Psoas muscle (tissue), 8 donors: ENCODE measurements at places on chromosomes 7 and 10. TPM values are rescaled to one million over a fixed set of nuclear protein-coding genes. Genes with fewer than 3 reads are reported as not detected.

GRCh38 chr7:102981451-102981850, 68.7 kb downstream of the LRRC17 start:
- no peaks in the 10 kb centered on the region for H3K27me3 ChIP-seq
- H3K27ac ChIP-seq = no peak overlapping the region
- H3K4me3 ChIP-seq = no peak overlapping the region
- DNase-seq = no peak

DNA sequence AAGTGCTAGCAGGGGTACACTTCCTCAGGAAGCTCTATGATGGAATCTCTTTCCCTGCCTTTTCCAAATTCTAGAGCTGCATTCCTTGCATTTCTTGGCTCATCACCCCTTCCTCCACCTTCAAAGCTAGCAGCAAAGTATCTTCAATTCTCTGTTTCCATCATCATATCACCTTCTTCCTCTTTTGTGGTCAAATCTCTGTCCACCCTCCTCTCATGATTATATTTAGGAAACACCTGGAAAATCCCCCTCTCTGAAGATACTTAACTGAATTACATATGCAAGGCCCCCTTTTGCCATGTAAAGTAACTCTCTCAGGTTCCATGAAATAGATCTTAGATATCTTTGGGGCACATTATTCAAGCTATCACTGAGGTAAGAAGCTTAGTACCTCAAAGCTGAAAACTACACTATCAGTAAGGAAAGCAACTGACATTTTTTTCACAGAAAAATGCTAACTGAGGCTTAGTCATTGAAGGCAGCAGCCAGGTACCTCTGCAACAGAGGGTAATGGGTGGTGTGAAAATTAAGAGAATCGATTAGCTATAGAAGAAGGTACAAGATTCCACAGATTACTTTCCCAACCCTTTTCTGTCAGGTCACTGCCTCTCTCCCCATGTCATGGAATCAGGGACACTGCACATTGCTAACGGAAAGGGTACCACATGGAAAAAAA, 197.3 kb downstream of the MACC1 start:
- no peak for DNase-seq
- no peak overlapping the region for H3K27ac ChIP-seq
- no peaks in the 10 kb centered on the region for H3K4me1 ChIP-seq
- no peak overlapping the region for H3K4me3 ChIP-seq
- no peaks in the 10 kb centered on the region for H3K36me3 ChIP-seq

DNA sequence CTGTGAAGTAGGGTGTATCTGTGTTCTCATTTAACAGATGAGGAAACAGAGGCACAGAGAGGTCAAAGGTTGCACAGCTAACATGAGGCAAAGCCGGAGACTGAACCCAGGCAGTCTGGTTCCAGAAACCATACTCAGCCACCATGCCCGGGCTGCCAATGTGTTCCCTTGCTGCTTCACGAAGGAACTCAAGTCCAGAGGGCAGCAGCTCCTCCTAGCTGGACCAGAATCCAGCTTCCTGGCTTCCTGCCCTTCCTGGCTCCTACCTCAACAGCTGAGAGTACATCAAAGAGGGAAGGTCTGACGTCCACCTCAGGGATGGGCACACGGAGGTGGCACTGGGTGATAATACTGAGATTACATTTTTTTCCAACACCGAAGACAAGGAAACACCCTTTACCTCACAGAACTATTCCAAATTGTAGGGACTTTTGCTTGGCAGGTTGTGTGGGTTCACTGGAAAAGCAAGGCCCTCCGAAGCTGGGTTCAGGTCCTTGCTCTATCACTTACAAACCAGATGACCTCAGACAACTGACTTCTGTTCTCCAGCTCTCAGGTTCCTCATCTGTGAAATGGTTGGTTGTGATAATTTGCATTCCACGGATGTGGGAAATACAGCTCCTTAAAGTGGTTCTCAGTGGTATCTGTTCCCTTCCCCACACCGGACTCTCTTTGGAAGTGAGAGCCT, 154.1 kb upstream of the ZMIZ1 start:
- DNase-seq = peak; percentile 80
- H3K4me1 ChIP-seq = peaks cover 5% of the 10 kb centered on the region
- no peaks in the 10 kb centered on the region for H3K36me3 ChIP-seq
- no peak overlapping the region for H3K27ac ChIP-seq
- no peaks in the 10 kb centered on the region for H3K27me3 ChIP-seq

DNA sequence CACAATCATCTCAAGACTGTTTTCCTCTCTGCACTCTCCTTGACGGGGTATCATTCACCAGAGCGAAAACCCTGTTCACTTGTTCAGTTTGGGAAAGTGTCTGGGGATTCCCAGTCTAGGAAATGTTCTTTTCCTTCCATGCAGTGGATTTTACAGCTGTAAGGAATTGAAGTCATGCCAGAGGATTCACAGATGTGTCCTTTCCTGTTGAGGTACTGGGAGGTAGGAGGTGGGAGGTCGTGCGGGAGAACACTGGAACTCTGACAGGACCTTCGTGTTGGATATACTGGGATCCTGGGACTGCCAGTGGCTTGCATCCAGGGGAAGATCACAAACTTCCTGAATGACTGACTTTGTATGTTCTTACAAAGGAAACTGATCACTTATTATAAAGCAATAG, 185.5 kb downstream of the BMPER start:
- peaks cover 11% of the 10 kb centered on the region for H3K4me1 ChIP-seq
- H3K36me3 ChIP-seq = no peaks in the 10 kb centered on the region
- no peak for DNase-seq
- no peak overlapping the region for H3K27ac ChIP-seq
- no peaks in the 10 kb centered on the region for H3K27me3 ChIP-seq
- H3K4me3 ChIP-seq = no peak overlapping the region

Gene PRTFDC1
- 0.50 TPM for total RNA-seq

Gene IFIT1
- 22.5 TPM for total RNA-seq

Gene TUBAL3
- total RNA-seq = 0.15 TPM

- no peak overlapping the region for H3K27ac ChIP-seq
- H3K4me1 ChIP-seq = peaks cover 41% of the 10 kb centered on the region
- DNase-seq = no peak
- H3K27me3 ChIP-seq = no peaks in the 10 kb centered on the region
- no peaks in the 10 kb centered on the region for H3K36me3 ChIP-seq
- no peak overlapping the region for H3K4me3 ChIP-seq
Measured at GRCh38 chr10:91210435-91210834, 10.0 kb upstream of the PCGF5 start.

Gene PHF14
- total RNA-seq = 12.4 TPM

Gene TMEM213
- total RNA-seq = not detected
